Mesothelial cell of epicardium (in vitro differentiated cells): ENCODE measurements at places on chromosomes 1 and 21.

- DNase-seq = no peak
Measured at GRCh38 chr1:64135462-64136223, 67.8 kb upstream of the UBE2U start.

GRCh38 chr1:10835822-10836421 is 39.5 kb upstream of the CASZ1 start:
- peak; percentile 46 for DNase-seq

DNA sequence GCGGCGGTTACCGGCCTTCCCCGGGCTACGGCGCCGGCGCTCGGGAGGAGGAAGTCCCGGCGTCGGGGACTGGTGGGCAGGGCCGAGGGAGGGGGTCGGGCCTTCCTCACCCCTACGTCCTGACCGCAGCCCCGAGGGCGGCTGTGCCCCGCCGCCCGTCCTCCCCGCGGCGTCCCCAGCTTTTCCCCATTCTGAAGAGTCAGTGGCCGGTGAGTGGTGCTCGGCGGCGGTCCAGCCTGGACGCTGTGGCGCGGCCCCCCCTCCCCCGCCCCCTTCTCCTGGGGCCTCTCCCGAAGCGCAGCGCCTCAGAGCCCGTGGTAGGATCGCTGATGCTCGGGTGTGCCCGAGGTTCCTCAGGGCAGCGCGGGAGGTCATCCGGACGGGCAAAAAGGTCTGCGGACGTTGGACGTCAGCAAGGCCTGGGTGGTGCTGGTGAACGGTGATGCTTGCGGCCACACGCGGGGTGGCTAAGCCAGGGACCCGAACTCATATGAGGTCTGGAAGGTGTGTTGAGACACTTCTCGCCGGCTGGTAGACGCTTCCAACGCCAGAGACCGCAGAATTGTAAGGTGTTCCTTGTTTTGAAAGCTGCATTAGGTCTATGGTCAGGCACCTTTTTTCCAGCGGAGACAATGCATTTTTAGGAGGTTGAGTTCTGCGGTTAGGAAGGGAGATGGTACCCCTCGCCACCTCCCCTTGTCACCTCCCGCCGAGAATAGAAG is 725 bp downstream of the SLC25A33 start:
- peak; percentile 51 for DNase-seq

GRCh38 chr1:181190364-181191035 is 102.0 kb downstream of the IER5 start:
- no peak for DNase-seq

DNA sequence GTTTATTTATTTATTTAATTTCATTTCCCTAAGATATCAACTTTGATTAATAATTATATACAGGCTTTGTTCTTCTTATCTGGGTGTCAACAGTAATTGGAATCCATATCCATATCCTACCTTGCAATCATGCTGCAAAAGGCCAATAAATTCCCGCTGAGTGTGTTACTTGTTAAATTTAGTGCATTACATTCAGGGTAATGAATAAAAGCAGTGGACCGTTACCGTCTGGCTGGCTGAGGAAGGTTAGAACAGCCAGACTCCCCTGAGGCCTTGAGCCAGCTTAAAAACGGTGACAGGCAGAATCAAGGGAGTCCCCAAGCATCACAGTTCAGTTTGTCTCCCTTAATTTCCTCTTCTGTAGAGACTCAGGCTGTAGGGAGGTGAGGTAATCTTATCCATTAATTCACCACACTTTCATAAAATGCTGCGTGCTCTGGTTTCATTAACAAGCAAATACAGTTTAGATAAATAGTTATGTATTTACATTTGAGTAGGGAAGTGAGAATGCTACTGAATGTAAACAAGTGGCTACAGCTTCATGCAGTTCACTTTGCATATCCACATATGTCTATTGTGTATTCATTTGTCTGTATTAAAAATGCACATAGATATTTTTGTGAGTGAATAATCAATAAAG is 888.2 kb upstream of the CXADR start:
- no peak for DNase-seq

GRCh38 chr1:206513312-206514111 is 6.2 kb downstream of the RASSF5 start:
- DNase-seq = no peak

DNA sequence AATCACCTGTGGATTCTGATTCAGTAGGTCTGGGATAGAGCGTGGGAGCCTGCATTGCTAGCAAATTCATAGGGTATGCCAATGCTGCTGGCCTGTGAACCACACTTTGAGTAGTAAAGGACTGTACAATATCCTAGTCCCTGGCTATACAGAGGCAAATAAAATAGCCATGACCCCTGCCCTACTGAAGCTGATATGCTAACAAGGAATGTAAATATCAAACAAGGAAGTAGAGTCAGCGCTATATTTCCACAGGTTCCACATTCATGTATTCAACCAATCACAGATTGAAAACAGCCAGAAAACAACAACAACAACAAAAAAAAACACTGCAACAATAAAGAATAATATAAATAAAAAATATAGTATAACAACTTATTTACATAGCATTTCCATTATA is 77.8 kb downstream of the TM2D1 start:
- no peak for DNase-seq

DNA sequence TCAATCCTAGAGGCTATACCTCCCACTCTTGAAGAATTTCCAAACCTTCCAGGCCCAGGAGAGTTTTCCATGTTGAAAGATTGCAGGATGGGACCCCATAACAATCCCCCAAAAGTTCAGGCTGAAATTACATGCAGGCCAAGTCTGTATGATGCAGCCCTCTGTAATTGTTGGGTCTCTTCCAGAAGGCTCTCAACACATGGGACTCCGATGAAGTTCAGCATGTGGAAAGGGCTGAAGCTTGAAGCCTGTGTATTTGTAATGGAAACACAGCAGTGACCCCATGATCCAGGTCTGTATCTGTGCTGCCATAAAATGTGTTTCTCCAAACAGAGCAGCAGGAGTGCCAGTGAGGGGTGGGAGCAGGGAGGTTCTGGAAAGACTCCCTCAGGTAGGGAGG is 202.5 kb upstream of the LYPLAL1 start:
- no peak for DNase-seq

DNA sequence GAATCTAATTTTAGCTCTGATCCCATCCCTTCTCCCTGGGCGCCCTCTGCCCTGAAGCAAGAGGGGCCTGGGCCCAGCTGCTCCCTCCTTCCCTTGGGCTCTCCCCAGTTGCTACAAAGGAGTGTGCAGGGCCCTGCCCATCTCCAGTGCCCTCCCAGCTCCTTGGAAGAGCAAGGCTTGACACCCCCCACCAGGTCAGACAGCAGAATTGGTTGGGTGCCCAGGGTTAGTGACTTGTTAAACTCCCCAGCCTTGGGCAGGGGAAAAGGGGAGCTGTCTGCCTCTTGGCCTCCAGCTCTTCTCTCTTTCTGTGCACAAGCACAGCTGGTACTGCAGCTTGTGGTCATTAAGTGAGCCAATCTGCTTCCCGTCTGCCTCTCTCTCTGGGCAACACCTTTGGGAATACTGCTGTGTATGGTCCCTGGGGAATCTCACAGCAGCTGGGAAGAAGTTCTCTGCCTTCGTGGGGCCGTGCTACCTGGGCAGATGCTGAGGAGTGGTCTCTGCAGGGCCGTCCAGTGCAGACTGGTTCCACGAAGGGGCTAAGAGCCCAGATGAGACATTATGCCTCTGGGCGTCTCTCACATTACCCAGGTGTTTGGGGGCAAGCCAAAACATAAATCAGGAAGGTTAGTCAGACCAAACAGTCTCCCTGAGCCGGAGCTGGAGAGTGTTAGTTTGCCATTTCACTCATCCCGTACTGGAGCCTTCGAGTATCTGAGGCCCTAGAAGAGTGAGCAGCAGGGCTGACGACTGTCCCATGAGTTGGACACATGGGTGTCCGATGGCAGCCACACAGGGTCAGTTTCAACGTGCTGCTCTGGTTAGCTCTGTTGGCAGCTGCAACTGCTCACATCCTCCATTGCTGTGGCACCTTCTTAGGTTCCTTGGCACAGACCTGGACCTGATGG is 37.3 kb downstream of the TMEM53 start:
- no peak for DNase-seq

- no peak for DNase-seq
Measured at GRCh38 chr1:38958967-38959366, 17.3 kb upstream of the RHBDL2 start.

- DNase-seq = no peak
Measured at GRCh38 chr1:218353656-218354055, 8.5 kb downstream of the TGFB2 start.

DNA sequence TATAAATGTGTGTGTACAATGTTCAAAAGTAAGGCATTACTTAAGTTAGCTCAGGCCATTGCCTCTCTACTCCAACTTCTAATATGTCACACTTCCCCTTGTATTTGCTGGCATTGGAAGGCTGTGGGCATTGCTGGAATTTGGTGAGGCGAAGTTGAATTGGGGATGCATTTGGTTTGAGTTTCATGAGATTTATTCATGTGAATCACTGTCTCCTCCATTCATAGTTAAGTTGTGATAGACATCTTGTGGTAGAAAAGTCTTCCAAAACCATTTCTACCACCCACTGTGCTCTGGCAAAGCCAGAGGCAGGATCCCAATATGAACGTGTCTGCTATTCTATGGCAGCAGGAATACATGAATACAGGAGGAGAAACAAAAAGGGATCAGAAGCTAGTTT is 397.8 kb upstream of the USP24 start:
- no peak for DNase-seq

DNA sequence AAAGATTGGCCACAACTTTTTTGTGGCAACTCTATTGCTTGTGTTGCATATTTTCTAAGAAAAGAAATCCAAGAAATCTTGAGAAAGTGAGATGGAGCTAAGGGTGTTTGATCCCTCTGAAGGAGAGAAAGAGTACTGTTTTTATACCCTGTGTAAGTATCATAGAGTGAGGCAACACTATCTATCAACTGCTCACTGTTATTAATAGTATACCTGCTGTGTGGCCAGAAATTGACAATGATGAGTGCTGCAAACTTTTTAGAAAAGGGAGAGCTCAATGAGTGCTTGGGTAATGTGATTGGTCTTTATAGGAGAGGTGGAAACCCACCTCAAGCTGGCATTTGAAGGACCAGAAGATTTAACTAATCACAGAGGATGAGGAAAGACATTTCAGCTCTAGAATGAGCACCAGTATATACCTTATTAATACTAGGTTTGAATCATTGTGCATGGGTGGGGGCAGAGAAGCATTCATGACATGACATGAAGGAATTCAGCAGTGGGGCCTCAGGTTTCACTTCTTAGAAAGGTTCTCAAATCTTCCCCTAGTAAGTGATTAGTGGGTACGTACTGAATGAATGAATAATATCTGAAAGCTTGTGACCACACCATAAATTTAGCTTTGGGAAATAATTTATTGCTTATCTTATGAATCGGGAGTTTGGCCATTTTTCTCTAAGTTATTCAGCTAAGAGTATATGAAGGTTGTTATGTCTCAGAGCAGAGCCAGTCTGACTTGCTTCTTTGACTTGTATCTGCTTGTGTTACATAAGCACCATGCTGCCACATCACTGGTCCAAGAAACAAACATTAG is 169.2 kb upstream of the SGIP1 start:
- DNase-seq = no peak

GRCh38 chr1:33971913-33972312 is 108.0 kb downstream of the HMGB4 start:
- no peak for DNase-seq

DNA sequence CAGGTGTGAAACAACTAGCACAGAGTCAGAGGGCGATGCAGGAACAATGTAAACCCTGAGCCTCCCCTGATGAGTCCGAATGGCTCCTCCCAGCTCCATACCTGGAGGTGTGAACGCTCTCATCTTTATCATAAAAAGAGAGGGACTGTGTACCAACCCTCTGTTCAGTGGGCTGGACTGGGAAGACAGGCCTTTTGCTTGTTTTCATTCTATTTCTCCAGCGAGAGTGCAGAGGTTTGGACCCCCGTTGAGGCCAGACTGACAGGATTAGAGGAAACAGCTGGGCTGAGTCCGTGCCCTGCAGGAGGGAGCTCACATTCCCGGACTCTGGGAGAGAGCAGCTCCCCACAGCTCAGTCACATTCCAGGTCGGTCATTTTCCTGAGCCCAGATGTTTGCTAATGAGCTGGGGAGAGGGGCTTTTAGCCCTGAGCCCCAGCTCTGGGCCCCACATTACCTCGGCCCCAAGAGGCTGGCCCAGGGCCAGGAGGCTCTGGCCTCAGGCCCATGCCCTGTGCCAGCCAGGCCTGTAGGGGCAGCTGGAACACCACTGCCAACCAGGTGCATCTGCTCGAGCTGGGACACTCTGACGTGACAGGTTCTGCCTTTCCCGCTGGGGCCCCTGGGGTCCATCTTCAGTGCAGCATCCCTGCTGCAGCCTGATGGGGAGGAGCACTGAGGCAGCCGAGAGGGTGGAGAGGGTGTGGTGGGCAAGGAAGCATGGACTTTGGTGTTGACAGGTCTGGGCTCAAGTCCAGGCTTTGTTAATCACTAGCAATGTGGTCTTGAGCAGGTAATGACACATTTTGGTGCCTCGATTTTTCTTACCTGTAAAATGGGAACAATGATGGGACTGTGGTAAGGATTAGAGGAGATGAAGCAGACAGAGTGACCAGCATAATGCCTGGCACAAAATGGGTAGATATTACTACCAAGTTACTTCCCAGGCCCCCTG is 3.5 kb upstream of the NBL1 start:
- DNase-seq = no peak

- DNase-seq = no peak
Measured at GRCh38 chr1:184315254-184315653, 71.6 kb upstream of the C1orf21 start.

GRCh38 chr1:107529511-107530149 is 388.8 kb downstream of the NTNG1 start:
- DNase-seq = no peak

DNA sequence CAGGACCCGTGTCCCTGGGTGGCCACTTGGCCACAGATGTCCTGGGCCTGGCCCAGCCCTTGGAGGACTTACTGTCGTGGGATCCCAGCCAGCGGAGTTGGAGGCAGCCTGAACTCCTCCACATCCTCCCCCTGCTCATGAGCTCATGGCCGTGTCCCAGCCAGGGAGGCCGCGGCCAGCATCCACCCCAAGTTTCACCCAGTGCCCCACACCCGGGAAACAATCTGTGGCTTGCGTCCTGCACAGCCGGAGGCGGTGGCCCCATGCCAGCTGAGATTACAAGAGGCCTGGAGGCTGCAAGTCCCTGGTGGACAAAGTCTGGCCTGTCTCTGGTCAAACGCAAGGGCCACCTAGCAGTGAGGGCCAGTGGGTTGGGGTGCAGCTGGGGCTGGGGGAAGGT is 27.5 kb upstream of the TMEM52 start:
- no peak for DNase-seq

DNA sequence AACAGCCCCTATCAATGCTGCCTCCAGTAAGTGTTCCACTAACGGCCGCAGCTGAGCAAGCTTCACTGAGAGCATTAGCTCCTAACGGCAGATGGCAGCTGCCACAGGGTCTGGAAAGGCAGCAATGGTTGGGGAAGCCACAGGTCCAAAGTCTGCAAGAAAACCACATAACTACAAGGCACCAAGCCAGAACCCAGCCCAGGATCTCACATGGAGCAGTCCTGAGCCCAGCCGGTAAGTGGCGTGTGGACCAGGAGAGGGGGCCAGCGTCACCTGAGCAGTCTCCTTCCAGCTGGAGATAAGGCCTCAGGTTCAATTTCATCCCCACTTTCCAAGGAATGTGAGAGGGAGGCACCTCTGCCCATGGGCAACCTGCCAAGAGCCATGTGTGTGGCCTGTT is 13.2 kb downstream of the SYT2 start:
- no peak for DNase-seq
